Activated gamma-delta T cell treated with anti-CD3 and anti-CD28 coated beads, Interleukin-2, amount 50 U/mL, for 16 hours (primary cell): ENCODE measurements at places on chromosomes 1 and 21.

GRCh38 chr1:46171351-46171750, 3.5 kb upstream of the TSPAN1 start:
- DNase-seq = no peak

DNA sequence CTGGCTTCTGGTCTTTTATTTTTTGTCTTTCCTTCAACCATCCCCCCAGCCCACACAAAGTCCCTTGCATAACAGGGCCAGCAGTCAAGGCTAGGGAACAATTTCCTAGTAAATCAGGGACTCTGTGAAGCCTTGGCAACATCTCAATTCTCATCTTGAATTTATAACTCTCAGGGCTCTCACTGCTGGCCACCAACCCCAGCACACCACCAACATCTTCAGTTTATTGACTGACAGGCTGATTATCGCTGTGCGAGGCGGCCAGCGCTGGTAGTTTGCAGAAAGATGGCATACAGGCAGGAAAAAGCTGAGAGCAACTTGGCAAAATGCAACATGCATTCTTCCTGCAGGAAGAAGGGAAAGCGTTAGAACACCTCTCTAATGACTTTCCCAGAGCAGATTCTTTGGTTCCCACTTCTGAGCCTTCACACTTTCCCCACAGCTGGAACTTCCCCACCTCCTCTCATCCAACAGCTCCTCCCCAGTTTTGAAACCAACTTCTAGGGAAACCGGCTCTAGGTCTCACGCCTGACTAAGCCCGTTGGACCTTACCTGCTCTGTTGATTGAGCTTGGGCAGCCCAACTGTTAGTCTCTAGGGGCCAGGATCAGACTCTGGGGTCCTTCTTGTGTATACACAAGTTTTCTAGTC, 26.3 kb upstream of the CSF1 start:
- no peak for DNase-seq

DNA sequence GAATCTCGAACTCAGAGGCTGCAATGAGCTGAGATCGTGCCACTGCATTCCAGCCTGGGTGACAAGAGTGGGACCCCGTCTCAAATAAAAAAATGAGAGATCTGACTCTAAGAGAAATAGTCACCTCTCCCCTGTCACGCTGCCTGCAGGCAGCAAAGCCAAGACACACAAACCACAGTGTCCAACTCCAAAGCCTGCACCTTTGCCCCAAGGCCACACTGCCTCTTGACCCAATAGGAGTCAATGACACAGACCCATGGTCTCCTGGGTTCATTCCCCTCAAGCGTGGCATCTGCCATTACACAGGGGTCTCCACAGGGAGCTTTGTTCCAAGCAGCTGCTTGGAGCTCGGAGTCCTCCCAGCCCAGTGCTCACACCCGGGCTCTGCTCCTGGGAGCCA, 46.3 kb downstream of the SLC9A1 start:
- DNase-seq = no peak

DNA sequence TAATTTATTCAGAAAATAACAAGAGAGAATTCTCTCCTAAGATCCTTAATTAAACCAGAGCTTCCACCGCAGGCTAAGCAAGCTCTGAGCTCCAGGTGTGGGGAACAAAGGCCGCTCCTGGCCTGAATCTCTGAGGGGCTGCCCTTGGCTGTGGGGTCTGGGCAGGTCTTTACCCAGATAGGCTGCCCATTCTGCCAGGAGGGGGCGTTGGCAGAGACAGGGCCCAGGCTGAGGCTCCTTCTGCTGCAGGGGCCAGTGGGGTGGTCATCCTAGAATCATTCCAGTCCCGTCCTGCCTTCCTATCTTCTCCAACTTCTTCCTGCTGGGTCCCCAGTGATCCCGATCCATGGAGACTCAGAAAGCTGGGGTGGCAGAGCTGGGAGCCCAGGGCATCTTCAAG, 82.9 kb upstream of the POU3F1 start:
- no peak for DNase-seq

GRCh38 chr1:92030656-92031107, 897 bp downstream of the EPHX4 start:
- no peak for DNase-seq
